ENCODE measurements at places on chromosomes 3 and 15.

DNA sequence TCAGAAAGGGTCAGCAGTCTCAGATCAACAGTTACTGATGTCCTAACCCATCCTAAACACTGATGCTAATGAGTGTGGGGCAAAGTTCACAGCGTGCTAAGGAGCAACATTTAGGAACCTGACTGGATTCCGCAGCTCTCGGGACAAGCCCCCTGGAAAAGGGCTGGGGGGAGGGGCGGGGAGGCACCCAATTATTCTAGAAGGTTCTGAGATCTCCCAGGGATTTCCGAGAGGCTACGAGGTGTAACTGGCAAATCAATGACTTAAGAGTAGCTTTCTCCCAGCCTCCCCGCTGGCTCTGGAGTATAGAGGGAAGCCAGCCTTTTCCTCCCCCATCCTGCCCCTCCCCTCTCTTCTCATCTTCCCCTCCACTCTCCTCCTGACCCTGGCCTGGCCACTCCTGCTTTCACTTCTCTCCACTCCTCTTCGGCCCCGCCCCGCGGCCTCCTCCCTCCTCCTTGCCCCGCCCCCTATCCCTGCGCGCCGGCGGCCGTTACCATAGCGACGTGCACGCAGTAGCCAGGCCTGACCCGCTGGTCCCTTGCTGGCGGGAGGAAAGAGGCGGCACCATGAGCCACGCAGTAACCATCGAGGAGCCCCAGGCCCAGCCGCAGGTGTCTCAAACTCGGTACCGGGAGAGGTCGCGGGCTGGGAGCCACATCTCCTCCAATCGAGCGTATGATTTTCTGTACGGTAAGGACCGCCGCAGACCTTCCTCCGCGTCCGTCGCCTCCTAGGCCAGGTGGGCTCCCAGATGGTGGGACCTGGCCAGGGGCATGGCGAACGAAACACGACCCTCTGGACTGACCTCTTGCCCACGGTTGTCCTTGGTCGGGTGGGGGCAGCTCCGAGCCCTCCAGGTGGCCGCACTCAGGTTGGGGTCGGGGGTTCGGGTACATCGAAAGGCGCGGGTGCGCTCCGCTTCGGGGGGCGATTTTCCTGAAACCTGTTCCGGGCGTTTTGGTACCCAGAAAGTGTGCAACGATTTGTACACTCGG, at the start of gene CFAP91:
Gene CFAP91, plus strand, starts transcription at position 493 of the 998 bp plus-strand sequence. Its CDS starts 77 bp downstream, at position 570.
- DNase-seq: peak; percentile 85

DNA sequence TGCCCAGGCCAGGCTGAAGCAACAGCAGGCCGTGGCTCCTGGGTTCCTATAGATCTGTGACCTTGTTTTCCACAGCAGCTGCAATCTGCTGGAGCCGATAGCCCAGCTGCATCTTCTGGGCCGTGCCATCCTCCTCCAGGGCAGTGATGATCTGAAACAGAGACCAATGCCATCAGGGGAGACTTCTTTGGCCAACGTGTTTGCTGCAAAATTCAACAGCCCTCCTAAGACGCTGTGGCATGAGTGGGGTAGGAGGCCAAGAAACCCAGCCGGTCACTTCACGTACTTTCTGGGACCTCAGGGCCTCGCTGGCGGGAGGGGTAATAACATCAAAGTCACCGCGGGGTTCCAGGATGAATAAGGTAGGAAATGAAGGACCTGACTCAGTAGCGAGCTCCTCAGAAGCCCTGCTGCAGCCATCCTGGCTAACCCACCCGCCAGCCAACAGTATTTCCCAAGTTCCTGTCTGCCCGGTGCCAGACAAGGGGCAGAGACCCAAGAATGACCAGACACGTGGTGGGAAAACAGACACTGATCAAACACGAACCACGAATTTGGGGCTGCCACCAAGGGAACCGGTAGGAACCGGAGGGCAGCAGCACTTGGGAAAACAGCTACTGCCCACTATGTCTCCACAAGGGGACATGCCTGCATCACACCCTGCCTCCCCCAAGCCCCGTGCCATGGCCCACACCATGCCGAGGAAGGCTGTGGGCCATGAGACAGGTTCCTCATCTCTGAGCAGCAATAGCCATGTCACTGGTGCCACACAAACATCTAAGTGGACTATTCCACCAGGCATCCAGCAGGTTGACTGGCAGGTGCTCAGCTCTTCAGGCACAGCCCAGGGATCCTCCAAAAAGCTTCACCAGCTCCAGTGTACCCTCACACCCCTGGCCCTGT, 25.2 kb downstream of the PLXNB1 start:
- no peak for DNase-seq

DNA sequence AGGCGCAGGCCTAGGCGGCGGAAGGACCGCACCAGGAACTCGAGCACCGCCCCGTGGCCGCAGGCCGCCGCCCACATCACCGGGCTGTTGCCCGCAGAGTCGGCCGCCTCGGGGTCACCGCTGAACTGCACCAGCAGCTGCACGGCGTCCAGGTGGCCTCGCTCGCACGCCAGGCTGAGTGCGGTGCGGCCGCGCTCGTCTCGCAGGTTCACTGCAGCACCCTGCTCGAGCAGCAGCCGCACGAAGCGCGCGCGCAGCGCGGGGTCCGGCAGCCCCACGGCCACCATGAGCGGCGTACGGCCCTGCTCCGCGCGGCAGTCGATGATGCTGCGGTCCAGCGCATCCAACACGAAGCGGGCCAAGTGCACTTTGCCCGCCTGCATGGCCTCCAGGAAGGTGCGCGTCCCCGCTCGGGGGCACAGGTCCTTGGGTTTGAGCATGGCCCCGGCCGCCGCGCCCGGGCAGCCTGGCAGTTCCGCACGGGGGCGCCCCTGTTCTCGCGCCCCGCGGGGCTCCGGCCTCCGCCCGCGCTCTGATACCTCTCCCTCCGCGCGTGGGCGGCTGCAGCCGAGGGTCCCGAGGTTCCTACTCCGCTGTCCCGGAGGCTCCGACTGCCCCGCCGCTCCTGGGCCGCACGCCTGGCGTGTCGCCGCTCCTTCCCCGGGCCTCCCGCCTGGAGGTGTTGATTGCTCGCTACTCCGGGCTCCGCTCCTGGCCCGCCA, 556 bp downstream of the ANKRD63 start:
- peak; percentile 38 for DNase-seq

DNA sequence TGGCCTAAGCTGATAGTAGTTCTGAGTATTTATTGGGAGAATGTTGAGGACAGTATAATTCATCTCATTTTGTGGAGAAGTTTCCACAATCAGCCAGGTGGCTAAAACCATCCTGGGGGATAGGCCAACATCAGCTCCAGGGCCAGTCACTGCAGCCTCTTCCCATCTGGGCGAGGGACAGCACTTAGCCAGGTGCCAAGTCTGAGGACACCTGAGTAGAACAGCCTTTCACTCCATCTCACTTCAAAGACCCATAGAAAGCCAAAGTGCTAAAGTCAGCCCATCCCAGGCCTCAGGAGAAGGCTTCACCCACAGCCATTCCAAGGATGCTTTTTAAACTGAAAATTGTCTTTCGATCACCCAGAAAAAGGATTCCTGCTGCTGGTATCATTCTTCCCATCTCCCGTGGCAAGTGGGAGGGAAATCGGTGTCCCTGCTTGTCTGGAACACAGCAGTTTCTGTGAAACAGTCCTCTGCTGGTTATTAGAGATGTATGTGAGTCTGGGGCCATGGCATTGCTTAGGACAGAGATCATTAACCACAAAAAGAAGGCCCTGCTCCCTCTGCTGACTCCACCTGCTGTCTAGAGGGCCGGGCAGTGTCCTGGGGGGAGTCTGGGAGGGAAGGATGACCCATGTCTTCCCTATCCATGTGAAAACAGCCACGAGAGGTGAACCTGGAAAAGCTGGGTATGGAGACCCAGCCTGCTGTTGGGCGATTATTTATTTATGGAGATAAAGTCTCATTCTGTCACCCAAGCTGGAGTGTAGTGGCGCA, 9.6 kb downstream of the CALML4 start:
- DNase-seq: no peak

GRCh38 chr3:170324962-170325361, 32.6 kb upstream of the SKIL start:
- no peak for DNase-seq

- no peak for DNase-seq
These were observed 8.3 kb downstream of the PLD1 start for GRCh38 chr3:171801738-171802589.

- no peak for DNase-seq
These were observed 22.0 kb downstream of the ACAD11 start for GRCh38 chr3:132637590-132637989.

DNA sequence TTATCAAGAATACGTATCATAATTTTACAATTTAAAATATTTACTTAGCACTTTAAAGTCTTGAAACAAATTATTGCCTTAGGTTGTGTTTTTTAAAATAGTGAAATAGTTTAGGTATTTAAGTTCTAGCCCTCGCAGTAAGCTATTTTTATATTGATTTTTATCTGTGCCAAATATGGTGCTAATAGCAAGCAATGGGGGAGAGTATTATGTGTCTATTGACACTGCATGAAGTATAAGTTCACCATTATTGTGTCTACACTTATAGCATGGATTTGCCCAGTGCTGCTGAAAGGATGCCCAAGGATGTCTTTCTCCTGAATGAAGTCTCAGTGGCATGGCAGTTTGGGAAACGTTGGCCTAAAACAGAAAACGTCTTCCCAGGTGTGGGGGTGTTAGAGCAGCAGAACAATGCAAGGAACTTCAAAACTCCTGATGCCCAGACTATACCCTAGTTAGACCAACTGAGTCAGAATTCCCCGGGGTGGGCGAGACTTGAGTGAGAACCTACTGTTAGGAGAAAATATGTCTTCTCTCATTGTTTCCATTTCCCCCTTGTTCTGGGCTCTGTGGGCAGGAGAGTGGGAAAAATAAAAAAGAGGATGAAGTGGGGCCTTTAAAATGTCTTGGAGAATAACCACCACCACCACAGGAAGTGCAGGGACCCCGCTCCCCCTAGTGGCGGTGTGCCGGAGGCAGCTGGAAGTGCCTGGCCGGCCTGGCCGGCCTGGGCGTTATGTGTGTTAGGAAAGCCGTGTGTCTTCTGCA, 104.2 kb upstream of the SLC7A14 start:
- peak; percentile 26 for DNase-seq

GRCh38 chr3:2976212-2976611, 134.0 kb downstream of the IL5RA start:
- DNase-seq: no peak

GRCh38 chr15:38849046-38849445, 284.4 kb upstream of the RASGRP1 start:
- DNase-seq: no peak

- DNase-seq: no peak
These were observed 596 bp upstream of the SGO1 start for GRCh38 chr3:20186600-20187004.

DNA sequence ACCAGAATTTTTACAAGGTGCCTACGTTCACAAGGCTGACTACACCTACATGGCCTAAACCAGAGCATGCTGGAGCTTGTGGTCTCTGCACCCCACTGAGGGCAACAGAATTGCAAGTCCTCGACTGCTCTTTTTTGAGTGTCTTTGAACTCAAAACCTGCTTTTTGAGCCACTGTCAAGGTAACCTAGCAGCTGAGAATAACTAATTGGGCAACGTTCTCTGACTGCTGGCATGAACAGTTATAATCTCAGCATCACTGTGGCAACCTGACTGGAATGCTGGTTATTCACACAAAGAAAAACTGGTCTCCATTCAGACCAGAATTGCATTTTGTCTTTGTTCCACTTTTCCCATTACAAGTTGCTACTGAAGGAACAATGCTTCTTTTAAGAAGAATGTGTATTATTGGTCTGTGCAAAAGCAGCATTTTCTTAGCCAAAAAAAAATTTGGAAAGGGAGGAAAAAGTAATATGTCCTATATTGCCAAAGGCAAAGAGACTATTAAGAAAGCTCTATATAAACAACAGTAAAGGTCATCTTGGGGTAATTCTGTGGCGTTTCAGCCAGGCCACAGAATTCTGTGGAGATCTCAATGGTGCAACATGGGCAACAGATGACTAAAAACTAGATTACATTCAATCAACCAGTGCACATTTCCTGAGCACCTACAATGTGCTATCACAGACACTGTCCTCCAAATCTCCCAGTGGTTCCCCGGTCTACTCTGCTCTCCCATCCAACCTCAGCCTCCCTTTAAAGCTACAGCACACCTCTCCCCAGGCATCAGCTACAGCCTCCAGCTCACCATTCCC, 76.8 kb downstream of the TNIK start:
- no peak for DNase-seq

DNA sequence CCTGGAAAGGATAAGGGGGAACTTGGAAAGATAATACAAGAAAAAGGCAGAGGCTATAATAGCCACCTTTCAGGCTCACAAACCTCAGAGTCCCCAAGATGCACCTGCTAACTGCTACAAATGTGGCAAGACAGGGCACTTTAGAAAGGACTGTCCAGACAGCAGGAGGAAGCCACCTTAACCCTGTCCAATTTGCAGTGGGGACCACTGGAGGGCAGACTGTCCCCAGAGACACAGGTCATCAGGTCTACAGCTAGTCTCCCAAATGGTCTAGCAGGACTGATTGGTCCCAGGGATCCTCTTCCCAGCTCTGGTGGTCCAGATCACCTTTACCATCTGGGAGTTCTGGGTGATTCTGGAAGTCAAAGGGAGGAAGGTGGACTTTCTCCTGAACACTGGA, 882.5 kb upstream of the GBE1 start:
- no peak for DNase-seq

GRCh38 chr3:67384760-67385397, 269.5 kb downstream of the SUCLG2 start:
- DNase-seq: peak; percentile 23

GRCh38 chr15:72824781-72825180, 41.2 kb upstream of the ADPGK start:
- no peak for DNase-seq

GRCh38 chr3:76044601-76045600, 259.6 kb upstream of the ZNF717 start:
- peak; percentile 2 for DNase-seq

GRCh38 chr15:100940767-100941379, 21.7 kb downstream of the LRRK1 start:
- no peak for DNase-seq

DNA sequence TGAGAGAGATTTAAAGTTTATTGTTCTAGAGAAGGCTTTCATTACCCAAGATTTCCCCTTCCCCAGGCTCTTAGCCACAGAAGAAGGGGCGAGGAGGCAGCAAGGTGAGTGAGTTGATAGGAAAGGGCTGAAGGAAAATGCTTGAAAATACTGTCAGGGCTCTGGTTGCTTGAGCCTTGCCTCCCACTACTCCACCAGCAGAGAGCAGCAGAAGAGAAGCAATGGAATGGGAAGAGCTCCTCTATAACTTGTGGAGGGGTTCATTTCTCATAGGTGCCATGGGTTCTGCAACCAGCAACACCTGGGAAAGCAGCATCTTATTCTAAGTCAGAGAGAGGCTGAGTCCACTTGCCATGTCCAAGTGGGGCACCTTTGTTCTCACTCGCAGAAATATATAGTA, 184.0 kb upstream of the CNTN6 start:
- no peak for DNase-seq

GRCh38 chr15:67968966-67969365, 85.1 kb upstream of the PIAS1 start:
- DNase-seq: no peak

Measured in activated CD4-positive, alpha-beta T cell treated with anti-CD3 and anti-CD28 coated beads, Interleukin-2, Interleukin-4, amounts not matched to agents 100 ng/mL and 50 ng/mL, durations not matched to agents 16 hours and 8 hours (primary cell).